AG04449 (cell line): ENCODE measurements at places on chromosomes 12 and 14.

GRCh38 chr12:47900131-47901062, 4.4 kb downstream of the VDR start:
- DNase-seq: no peak

- DNase-seq: no peak
Measured at GRCh38 chr12:68505970-68506369, 104.7 kb upstream of the RAP1B start.

- no peak for DNase-seq
Measured at GRCh38 chr12:124085419-124086296, 112.6 kb downstream of the ZNF664 start.

DNA sequence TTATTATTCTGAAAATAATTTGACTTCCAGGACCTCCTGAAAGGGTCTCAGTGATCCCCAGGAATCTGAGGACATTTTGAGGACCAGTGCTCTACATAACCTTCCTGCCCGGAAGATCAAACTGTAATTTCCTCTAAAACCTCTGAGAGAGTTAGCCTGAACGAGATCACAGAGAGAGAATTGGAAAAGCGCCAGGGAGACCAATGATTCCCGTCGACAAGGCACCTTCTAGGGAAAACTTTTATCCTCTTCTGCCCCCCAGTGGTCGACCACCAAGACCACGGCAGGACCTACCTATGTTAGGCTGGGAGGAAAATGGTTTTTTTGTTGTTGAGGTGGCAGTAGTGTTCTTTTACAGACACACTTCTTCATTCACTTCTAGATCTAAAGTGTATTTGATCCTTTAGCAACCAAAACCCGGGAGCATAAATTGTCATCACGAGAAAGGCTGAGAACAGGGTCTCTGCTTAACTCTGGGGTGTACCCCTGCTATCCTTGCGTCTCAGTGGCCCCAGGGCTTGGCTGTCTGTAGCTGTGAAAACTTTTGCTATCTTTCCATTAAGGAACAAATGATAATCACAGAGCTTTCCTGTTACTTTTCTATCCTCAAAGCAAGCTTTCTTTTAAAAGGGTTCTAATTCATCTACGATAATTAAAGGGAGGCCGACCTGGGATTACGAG, 62.9 kb upstream of the NID2 start:
- DNase-seq: peak; percentile 72

DNA sequence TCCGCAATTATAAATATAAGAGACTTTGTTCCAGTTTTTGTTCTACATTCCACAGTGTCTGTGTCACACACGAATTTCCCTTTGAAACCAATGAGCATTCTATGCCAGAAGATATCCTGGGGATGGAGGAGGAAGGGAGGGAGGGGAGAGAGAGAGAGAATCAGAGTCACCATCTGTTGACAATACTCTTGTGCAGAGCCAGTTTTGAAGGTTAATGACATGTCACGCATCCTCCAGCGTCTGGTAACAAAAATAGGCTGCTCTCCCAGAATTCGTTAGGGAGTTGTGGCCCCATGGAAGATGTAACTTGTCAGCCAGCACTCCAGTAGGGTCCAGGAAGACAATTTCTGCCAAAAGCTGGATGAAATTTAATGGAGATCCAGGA, 213.5 kb upstream of the KRR1 start:
- no peak for DNase-seq

DNA sequence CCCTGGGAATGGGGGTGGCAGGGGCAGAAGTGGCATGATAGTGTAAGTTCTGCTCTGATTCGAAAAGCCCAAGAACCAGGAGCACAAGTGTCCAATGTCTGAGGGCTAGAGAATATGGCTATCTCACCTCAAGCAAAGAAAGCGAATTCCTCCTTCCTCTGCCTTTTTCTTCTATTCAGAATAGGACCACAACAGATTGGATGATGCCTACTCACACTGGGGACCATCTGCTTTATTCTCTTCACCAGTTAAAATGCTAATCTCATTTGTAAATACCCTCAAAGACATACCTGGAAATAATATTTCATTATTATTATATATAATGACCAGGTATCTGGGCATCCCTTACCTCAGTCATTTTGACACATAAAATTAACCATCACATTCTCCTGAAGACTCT, 808.7 kb downstream of the NRXN3 start:
- no peak for DNase-seq

- DNase-seq: no peak
Measured at GRCh38 chr14:95713596-95714371, at the start of gene TCL1A. TCL1A (minus strand) TSS chr14:95714125; CDS start chr14:95714066, 59 bp downstream.

DNA sequence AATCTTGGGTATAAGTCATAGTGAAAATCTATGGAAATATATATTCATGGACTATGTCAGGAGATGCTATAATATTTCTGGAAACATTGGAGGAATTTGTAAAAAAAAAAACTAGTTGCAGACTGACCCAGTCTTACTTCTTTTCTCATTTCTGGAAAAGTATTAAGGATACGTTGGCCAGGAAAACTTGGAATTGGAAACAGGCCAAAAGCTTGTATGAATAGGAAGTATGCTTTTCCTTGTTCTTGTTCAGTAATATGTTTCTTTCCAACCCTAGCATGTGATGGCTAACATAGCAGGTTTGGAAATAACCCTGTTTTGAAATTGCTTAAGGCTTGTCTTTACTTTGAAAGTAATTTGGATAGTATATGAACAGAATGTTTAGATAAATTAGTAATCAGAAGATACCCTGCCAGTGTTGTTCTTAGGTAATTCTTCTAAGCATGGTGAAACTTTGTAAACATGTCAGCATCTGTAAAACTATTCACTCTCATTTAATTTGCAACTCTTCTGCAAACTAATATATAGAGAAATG, 316.2 kb downstream of the NPAS3 start:
- DNase-seq: no peak

DNA sequence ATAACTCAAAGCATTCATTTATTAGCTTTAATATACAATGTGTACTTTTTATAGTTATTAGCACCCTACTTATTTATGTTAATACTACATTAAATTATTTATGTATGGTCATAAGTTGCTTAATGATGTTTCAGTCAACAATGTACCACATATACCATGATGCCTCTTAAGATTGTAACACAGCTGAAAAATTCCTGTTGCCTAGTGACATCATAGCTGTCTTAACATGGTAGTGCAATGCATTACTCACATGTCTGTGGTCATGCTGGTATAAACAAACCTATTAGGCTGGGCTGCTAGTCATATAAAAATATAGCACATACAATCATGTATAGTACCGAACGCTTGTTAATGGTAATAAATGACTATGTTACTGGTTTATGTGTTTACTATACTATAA, 120.4 kb downstream of the ANO6 start:
- DNase-seq: peak; percentile 92

- DNase-seq: no peak
Measured at GRCh38 chr14:32087173-32087861, 10.2 kb downstream of the ARHGAP5 start.

DNA sequence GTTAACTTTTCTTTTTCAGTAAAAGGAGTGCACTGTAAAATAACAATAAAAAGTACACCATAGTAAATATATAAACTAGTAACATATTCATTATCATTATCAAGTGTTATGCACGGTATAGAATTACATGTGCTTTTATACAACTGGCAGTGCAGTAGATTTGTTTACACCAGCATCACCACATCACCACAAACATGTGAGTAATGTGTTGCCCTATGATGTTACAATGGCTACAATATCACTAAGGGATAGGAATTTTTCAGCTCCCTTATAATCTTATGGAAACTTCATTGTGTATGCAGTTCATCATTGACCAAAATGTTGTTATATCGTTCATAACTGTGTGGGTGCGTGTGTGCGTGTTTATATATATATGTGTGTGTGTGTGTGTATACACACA, 23.5 kb upstream of the NEDD1 start:
- no peak for DNase-seq

- DNase-seq: no peak
Measured at GRCh38 chr14:100522616-100523099, 64.6 kb downstream of the BEGAIN start.

GRCh38 chr14:32013083-32013482, 64.0 kb upstream of the ARHGAP5 start:
- DNase-seq: no peak

DNA sequence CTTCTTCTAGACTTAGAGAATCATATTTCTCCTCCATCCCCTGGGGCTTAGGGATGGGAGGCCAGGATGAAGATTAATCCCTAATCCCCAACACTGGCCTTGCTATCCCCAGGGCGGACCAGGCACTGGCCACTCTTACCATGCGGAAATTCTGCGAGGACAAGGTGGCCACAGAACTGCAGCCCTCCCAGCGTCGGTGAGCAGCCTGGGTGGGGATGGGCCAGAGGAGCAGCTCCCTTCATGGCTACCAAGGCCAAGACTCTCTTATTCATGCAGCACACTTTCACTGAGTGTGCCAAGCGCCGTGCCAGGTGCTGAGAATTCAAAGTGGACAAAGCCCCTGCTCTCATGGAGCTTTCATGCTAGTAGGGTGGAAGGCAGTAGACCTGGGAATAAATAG, 7.0 kb downstream of the TNS2 start:
- no peak for DNase-seq

DNA sequence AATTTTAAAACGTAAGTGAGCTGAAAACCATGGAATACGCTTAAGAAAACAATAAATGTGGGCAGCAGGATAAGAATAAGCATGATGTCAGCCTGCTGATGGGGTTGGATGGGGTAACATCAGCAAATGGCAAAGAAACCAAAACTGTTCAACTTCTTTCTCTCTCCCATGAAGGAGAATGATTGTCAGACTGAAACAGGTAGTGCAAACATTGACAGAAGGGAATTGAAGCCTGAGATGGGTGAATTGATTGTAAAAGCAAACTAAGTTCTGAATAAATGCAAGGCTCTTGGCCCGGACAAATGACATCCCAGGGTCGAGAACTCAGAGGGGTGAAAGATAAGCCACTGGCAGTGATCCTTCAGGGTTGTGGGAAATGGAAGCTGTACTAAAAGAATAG, 182.6 kb downstream of the ETV6 start:
- DNase-seq: no peak

DNA sequence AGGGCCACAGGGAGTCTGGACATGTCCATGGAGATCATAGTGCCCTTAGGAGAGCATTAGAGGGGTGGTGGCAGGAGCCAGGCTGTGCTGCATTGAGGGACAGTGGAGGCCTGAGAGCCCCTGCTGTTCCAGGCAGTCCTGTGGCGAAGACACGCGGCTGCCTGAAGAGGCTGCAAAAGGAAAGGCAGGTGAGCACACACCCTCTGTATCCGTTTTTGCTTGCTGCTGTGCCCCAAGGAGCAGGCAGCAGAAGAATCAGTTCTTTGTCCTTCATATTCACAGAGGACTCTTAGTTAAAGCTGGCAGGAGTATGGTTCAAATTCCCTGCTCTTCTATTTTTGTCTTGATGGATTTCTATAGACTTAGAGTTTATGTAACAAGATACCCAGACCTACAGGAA, 4.5 kb downstream of the SLC35E3 start:
- no peak for DNase-seq

DNA sequence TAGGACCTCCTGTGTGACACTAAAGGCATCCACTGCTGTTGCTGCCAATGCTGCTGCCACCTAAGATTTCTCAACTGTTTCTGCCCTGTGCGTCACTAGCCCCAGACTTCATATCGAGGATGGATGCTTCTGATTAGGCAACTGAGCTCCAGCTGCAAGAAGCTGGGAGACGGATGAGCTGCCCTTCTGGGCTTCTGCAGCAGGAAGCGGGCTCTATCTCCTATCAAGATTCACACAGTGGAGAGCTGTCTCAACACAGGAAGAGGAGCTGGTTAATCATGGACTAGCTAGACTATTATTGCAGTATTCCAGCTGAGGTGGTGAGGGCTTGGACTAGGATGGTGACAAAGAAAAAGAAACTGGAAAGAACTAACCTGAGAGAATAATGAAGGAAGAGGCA, 59.2 kb upstream of the PELI2 start:
- no peak for DNase-seq

DNA sequence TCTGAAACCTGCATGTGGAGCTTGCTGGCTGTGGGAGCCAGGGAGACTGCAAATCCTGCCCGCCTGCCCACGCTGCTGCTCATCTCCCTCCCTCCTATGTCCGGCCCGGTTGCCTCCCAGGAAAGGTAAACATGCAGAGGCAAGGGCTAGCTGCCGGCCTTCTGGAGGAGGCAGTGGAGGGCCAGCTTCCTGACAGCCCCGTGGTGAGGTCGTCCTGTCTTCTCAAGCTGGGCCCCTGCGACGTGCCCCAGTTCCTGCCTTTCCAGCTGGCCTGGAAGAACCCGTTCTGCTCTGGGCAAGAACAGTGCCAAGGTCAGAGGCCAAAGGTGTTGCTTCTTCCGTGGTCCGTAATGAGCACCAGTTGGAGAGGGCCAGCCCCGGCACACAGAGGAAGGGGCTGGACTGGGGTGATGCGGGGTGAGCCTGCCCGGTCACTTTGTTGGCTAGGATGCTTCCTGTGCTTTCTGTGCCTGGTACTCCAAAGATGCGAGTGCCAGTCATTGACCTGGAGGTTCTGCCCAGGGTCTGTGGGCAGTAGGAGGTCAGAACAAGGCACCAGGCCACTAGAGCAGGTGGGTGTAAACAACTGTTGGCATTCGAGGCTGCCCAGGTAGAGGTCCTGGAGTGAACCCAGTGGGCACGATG, 25.3 kb downstream of the TPCN1 start:
- no peak for DNase-seq

- no peak for DNase-seq
Measured at GRCh38 chr12:107780298-107780697, 5.8 kb downstream of the ASCL4 start.

- DNase-seq: no peak
Measured at GRCh38 chr14:75525969-75526368, 3.7 kb downstream of the BATF start.

DNA sequence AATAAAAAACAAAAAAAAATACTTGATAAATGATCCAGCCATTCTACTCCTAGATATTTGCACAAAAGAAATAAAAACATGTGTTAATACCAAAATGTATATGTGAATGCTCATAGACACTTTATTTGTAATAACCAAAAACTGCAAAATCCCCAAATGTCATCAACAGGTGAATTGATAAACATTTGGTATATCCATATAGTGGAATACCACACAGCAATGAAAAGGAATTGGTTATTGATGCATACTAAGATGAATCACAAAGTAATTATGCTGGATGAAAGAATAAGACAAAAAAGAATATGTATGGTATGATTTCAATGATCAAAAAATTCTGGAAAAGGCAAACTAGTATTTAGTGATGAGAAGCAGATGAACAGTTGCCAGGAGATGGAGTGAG, 124.7 kb upstream of the VASH1 start:
- DNase-seq: no peak

DNA sequence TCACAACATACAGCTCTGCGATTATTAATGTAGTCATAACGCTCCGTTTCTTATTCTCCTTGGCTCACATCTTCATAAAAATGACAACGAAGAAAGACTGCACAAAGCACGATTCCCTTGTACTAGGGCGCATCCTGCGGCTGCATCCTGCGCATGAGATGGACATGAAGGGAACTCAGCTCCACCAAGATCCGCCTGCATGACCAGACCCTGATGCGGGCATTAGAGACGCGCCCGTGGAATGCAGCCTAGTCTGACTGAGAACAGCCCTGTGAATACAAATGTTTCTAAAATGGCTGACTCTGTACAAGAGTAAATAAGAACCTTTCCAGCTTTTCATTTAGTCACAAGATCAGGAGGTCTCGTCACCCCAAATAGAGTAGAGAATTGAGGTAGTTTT, 422.2 kb downstream of the NOVA1 start:
- no peak for DNase-seq
